ENCODE measurements at places on chromosomes 7 and 10. TPM values are rescaled to one million over a fixed set of nuclear protein-coding genes. Genes with fewer than 3 reads are reported as not detected.

DNA sequence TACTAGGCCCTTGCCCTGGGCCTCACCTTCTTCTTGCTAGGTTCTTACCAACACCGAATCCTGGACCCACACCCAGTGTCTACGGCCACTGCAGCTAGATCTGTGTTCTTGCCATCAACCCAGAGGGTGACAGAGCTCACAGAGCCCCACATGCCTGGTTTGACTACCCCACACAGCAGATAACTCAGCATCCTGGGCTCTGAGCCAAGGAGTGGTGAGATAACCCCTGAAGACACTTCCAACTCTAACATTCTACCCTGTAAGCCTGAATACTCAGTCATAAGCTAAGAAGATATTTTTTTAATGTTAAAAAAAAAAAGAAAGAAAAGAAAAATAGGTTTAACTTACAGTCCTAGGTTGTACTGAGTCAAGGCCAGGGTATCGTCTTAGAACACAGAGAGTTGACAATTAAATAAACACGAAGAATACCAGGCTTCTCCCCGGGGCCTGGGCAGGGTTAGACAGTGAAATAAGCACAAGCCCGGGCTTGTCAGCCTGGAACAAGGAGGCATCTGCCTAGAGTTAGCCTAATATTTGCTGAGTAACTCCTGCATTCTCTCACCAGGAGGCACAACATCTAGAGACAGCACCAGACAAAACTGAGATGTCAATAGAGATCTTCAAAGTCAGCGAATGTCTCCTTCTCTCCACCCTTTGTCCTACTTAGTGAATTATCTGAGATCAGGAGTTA lies 556.5 kb upstream of the LRRN3 start:
- no peak for DNase-seq

TDRD1 gene
- polyA plus RNA-seq: 0.11 TPM

NPFFR1 gene
- polyA plus RNA-seq: 0.22 TPM

DNA sequence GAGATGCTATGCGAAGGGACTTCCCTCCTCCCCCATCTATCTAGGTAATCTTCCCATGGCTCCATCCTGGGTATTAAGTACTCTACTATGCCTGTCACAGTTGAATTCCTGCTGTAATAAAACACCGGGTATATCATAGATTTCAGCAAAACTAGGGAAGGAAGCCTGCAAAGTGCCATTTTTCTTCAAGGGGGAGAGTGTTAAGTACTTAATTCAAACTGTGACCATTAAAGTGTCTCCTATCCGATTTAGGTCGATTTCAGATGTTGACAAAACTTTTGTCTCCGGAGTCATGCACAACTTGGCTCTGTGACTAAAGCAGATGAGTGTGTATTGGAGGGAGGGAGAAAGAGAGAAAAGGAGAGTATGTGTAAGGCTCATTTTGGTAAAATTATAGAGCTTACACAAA lies 4.6 kb downstream of the HOXA4 start:
- no peak for DNase-seq

GRCh38 chr10:128301051-128301450 lies 174.8 kb upstream of the MKI67 start:
- no peak for DNase-seq

ZNF25 gene
- 13.3 TPM for polyA plus RNA-seq

FAM237B gene
- polyA plus RNA-seq: not detected

ZNF37A gene
- polyA plus RNA-seq: 20.6 TPM

GRCh38 chr10:48456808-48457761 lies 147.8 kb downstream of the ARHGAP22 start:
- no peak for DNase-seq

SH2D4B gene
- 0.46 TPM for polyA plus RNA-seq

- DNase-seq: no peak
These were observed 695.8 kb downstream of the TYW1 start for GRCh38 chr7:67692425-67692824.

CYP3A7 gene
- polyA plus RNA-seq: 1.5 TPM

HMX2 gene
- polyA plus RNA-seq: 1.3 TPM

- DNase-seq: no peak
These were observed 43.9 kb downstream of the IFIT5 start for GRCh38 chr10:89458291-89458690.

DNA sequence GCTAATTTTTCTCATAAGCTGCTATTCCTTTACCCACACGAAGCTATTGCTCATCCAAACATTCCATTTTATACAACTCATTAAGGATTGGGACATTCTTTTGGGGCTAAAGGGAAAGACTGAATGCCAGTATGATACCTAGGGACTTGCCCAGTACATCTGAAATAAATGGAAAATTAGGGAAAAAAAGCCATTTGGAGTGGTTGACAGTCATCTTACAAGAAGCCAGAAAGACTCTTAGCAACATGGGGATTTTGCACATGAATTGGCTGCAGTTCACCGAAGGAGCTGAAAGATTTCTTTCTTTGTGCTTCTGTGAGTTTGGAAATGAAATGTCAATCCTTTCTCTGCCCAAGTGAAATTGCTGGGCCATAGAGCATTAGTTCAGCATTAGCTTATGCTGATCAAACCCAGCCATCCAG lies 43.3 kb upstream of the MTURN start:
- no peak for DNase-seq

GRCh38 chr7:109226699-109227098 lies 657.0 kb downstream of the DNAJB9 start:
- no peak for DNase-seq

ASB10 gene
- polyA plus RNA-seq: not detected

- no peak for DNase-seq
These were observed 90.1 kb downstream of the GRM3 start for GRCh38 chr7:86733783-86734182.

ANKRD2 gene
- 0.49 TPM for polyA plus RNA-seq

DNA sequence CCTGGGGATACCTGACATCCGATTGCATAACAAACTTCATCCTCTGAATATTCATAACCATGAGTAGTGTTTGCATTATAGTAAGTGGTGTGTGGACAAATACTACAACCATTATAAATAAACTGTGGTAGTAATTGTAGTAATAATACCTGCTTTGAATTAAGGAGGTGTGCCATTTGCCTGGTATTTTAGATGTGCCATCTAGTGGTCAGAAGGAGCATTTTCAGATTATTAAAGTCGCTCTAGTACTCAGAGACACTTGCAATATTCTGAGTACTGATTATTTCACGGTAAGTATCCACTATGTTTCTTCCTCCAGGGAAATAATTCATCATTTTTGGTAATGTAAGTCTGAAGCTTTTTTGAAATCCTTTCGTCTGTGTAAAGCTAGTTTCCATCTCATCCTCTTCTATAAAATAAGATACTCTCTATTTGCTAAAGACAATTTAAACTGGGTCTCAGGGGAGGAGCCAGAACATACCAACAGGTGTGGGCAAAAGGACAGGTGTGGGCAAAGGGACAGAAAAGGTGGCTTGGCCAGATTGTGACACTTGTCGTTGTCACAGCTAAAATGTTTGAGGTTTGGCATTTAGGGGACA lies 115.3 kb upstream of the WDR11 start:
- no peak for DNase-seq

ZNF485 gene
- polyA plus RNA-seq: 4.4 TPM

GIMAP4 gene
- polyA plus RNA-seq: 20.7 TPM

KAZALD1 gene
- 12.4 TPM for polyA plus RNA-seq

- DNase-seq: no peak
These were observed 2.6 kb downstream of the AUTS2 start for GRCh38 chr7:69600710-69601519.

GRCh38 chr10:56805022-56805421 lies 444.0 kb upstream of the ZWINT start:
- no peak for DNase-seq

PRR15 gene
- 4.7 TPM for polyA plus RNA-seq

TRIM4 gene
- polyA plus RNA-seq: 28.8 TPM

WIPF3 gene
- polyA plus RNA-seq: 5.5 TPM

SPDYE11 gene
- 0.95 TPM for polyA plus RNA-seq

ITIH5 gene
- polyA plus RNA-seq: 21.4 TPM

- no peak for DNase-seq
These were observed 11.3 kb downstream of the ASB13 start for GRCh38 chr10:5655121-5655520.

DNA sequence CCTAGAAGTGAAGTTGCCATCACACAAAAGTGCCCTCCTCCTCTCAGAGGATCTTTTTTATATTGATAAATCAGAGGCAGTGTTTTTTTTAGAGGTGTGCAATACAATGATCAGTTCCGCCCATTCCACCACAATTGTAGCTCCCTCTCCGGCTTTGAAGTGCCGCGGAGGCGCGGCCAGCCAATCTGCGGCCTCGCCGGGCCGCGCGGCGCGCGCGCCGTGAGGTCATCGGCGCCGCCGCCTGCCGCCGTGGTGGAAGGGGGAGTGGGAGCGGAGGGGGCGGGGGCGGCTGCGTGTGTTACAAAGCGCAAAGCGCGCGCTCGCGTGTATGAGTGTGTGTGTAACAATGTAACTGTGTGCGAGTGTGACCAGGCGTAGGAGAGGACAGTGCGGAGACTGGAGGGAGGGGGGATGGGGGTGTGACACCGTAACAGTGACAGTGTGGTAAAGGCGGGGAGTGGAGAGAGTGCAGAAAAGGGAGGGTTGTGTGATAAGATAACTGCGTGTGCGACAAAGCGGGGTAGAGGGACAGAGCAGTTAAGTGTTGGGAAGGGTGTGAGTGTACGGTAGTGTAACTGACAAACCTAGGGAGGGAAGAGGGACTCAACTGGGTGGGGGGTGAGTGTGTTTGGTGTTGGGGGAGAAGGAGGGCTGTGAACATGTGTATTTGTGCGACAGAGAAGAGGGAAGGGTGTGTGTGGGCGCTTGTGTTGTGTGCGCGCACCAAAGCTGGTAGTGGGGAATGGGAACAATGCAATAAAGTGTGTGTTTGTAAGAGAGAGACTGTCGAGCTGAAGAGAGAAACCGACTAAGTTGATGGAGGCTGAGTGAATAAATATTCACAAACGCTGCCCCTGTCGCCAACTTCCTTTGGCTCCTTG lies at the start of gene SP8:
Gene SP8, minus strand, starts transcription at position 108 of the 881 bp plus-strand sequence. Its CDS starts 88 bp downstream, at position 20.
- DNase-seq: no peak

- no peak for DNase-seq
These were observed 48.8 kb upstream of the MYL10 start for GRCh38 chr7:101677797-101678479.

- DNase-seq: no peak
These were observed 322.3 kb downstream of the GLRX3 start for GRCh38 chr10:130458509-130458908.

- DNase-seq: no peak
These were observed 92.9 kb upstream of the SH2B2 start for GRCh38 chr7:102193806-102194205.

- peak; percentile 46 for DNase-seq
These were observed 13.2 kb downstream of the NUDCD3 start for GRCh38 chr7:44477063-44477830.

ANXA8 gene
- polyA plus RNA-seq: 0.50 TPM

DNA sequence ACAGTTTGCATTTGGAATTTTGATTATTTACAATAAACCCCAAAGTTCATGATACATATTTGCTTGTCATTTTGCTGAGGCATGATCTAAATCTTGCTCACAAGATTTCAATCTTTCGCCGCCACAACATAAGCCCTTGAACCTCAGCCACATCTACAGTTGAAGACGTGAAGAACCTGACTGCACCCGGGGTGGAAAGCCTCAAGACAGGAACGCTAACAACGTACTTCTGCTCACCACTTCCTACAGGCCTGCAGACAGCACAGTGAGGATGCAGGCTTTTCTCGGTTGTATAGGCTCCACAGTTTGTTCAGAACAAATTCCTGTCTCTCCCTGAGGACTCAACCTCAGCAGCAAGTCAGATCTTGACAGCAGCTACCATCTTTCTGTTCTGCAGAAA lies 393.8 kb upstream of the PRKCQ start:
- no peak for DNase-seq

GRCh38 chr7:102471791-102472125 lies 7.0 kb downstream of the POLR2J start:
- no peak for DNase-seq

C10orf53 gene
- not detected for polyA plus RNA-seq

DNA sequence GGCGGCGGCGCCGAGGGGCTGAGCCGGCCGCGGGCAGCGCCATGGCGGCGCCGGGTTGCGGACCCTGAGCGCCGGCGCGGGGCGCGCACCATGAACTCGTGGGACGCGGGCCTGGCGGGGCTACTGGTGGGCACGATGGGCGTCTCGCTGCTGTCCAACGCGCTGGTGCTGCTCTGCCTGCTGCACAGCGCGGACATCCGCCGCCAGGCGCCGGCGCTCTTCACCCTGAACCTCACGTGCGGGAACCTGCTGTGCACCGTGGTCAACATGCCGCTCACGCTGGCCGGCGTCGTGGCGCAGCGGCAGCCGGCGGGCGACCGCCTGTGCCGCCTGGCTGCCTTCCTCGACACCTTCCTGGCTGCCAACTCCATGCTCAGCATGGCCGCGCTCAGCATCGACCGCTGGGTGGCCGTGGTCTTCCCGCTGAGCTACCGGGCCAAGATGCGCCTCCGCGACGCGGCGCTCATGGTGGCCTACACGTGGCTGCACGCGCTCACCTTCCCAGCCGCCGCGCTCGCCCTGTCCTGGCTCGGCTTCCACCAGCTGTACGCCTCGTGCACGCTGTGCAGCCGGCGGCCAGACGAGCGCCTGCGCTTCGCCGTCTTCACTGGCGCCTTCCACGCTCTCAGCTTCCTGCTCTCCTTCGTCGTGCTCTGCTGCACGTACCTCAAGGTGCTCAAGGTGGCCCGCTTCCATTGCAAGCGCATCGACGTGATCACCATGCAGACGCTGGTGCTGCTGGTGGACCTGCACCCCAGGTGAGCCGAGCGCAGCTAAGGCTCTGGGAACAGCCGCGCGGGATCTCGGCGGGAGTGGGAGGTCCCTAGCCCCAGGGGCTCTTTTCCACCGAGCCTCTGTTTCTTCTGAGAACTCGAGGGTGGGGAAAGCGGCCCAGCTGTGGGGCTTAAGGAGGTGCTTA lies at the start of gene GPR26:
Gene GPR26, plus strand, starts transcription at position 38 of the 919 bp plus-strand sequence. Its CDS starts 53 bp downstream, at position 91.
- DNase-seq: peak; percentile 29

DNA sequence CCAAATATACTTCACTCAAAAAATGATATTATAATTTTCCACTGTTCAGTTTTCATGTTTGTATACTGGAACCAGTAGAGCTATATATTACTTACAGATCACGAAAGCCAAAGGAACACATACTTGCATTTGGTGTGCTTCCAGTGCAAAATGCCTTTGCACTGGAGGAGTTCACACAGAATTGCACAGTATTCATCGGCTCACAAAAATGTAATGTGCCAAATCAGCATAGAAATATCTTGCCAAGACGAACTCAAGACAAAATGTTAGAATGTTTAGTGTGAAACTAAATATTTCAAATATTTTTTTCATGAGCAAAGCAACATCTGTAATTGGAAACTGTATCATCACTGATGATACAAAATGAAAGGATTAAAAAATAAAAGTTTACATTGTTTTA lies 646.2 kb upstream of the SEMA3D start:
- no peak for DNase-seq

DNA sequence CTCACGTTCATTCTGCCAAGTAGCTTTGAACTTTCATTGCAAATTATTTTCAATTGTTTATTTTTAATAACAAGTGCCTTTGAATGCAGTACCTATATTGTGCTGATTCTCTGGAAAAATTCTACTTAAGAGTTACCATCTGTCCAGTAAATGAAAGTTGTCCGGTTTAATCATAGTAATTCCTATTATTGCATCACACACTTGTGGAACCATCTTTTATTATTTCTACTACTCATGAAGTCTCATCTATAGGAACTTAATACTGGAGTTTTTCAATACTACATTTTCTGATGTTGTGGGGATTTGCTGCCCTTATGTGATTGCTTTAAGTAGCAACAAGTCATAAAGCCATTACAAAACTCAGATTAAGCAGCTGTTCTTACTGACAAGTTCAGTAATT lies 16.5 kb upstream of the SKAP2 start:
- no peak for DNase-seq
